NCI-H2081 (cell line): ENCODE measurements at places on chromosomes 1 and 21.

DNA sequence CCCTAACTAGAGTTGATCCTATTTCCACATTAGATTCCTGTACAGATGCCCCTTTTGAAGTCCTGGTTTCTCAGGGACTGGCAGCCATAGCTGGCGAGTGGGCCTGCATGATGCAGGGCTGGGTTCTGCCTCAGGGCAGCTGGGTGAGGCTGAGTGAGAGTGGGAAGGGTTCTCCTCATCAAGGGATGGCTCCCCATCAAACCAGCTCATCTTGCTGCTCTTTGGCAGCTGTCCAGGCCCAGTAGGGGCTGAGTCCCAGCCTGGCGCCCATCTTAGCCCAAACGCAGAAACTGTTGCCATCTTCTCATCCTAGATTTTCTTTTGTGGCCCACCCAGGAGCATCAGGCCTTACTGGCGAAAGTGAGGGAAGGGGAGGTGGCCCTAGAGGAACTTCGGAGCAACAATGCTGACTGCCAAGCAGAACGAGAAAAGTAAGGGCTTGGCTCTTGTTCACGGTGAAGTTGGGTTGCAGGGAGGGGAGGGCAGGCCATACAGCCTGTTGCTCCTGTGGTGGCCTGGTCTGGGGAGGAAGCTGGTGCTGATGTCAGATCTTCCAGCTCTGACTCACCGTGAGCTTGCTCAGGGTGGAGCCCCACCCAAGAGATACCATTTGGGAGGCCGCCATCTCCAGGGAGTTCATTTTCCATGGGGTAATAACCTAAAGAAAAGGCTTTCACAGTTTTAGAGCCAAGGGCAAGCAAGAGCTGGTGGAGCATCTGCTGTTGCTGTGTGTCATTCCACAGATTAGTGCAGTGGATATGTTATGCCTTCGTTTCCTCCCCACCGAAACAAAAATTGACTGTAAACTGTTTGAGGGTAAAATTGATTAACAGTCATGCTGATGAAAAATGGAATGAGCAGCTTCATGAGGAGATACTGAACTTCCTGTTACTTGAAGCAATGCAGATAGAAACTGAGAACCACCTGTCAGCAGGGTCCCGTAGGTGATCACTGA, 34.7 kb downstream of the TUFT1 start:
- DNase-seq = no peak

GRCh38 chr1:33088119-33088906, 7.4 kb downstream of the AZIN2 start:
- DNase-seq = no peak

DNA sequence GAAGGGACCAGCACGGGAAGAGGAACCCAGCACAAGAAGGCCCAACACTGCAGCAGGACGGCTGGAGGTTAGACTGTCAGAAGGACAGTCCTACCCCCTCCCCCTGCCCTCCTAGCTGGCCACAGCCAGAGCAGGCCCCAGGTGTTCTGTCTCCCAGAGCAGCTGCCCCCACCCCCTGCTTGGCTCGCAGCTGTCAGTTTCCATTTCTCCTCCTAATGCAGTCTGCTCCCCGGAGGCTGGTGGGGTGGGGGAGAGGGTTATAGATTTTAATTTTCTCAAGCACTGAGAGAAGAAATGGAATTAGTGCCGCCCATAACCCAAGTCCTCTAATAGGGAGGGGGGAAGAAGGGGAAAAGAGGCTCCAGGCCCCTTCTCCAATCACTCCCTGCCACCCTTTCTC, 13.0 kb upstream of the PEAR1 start:
- DNase-seq = no peak

DNA sequence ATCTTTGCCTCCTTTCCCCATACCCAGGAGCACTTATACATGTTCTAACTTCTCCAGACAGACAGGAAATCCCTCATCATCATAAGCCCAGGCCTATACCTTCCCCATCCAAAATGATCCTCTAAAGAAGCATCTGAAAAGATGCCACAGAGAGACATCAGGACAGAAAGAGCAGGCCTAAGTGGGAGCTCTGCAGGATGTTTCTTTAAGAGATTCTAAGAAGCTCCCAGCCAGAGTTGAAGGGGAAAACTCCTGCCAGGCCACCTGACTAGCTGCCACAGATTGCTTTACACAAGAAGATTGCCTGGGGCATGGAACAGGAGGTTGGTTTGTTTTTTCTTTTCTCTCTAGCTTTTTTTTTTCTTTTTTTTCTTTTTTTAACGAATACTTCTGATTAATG, 275.8 kb downstream of the VAV3 start:
- DNase-seq = no peak

- no peak for DNase-seq
Measured at GRCh38 chr1:55287723-55288122, 72.6 kb upstream of the USP24 start.

DNA sequence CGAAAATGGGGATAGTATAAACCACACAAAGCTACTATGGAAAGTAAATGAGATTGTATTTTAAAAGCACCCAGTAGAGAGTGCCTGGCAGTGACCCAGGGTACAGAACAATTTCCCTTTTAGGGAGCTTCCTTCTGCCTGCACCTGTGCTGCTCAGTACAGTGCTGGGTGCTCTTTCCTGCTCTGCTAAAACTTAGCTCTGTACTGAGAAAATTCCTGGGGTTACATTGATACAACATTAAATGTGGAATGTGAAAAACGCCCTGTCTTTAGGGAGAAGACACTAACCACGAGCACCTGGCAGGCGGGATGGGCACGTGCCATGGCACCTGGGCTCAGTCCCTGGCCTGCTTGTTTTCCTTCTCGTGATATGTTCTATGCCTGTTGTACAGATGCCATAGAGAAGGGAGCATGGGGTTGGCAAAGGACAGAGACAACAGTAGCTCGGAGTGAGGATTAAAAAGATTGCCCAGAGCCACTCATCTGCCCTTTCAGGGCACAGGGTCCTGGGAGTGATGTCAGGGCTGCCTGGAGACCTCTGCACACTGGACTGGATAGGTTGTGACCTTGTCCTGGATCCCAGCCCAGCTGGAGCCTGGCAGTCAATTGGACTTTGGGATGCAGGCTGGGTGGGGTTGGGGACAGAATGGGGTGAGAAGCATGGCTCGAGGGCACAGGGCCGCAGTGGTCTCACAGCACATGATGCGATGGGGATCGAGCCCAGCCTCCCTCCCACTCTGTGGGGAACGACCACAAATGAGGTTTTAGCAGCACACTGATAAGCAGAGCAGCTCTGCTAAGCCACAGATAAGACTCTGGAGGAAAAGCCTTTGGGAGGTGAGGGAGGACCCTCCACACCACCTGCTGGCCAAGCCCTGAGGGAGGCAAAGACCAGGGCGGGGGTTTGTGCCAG, 4.2 kb downstream of the SPATA46 start:
- no peak for DNase-seq

GRCh38 chr21:41564871-41565274, 56.9 kb upstream of the TMPRSS2 start:
- DNase-seq = no peak

GRCh38 chr1:29426701-29427279, 190.5 kb downstream of the PTPRU start:
- peak; percentile 36 for DNase-seq

GRCh38 chr1:225921734-225922709, 2.0 kb downstream of the PYCR2 start:
- peak; percentile 99 for DNase-seq

- no peak for DNase-seq
Measured at GRCh38 chr1:216261631-216262030, 161.6 kb downstream of the USH2A start.

DNA sequence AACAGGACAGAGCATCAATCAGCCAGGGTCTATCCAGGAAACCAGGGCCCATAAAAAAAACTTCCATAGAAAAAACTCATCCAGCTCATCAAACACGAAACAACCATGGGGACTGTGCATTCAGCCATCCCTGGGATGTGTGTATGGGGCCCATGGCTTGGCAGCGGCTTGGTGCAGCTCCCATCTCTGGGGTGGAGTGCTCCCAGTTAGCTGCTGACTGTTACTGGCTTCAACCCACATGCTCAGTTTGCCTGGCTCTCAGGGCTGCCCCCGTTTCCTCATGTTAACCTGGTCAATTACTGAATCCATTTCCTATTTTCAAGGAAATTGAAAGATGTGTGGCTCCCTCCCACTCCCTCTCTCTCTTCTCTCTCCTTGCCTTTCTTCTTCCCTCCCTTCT, 37.3 kb upstream of the STUM start:
- no peak for DNase-seq

DNA sequence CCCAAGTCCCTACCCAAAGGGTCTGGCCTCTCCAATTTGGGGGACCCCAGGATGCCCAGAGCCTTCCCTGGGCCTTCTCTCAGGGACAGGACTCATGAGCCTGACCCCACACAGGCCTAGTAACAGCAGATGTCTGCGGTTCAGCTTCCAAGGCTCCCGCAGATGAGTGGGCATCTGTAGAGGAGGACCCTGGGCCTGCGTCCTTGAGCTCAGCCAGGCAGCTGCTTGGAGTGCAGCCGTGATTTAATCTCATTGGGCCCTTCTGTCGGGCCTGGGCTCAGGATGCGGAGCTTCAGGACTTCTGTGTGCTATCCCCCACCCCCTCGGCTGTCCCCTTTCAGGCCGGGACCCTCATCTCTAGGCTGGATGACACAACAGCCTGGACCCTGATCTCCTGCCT, 35.4 kb downstream of the IGSF21 start:
- DNase-seq = no peak

DNA sequence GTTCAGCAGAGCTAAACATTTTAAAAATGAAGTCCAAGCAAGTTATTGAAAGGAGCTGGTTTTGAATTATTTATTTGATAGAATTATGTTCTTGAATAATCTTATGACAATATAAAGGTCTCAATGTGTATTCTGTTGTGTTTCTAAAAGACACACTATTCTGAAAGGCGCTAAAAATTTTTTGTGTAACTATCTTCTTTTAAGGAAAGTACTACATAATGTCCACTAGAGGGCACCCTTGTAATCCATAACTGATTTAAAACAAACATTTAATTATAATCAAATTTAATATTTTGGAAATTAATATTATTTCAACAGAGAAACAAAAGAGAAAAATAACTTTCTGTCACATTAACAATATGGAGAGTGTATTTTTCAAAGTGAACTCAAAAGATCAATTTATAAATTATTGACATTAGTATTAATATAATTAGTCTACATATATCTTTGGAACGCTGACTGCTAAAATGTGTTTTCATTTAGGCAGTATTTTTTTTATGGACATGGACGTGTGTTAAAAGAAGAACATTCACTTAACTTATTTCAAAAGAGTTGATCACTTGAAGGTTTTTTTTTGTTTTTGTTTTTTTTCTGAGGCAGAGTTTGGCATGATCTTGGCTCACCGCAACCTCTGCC, 248.4 kb downstream of the DENND1B start:
- DNase-seq = peak; percentile 55

GRCh38 chr1:11847667-11848372, at the start of gene NPPA:
NPPA (minus strand) TSS chr1:11847783; CDS start chr1:11847684, 99 bp downstream.
- peak; percentile 97 for DNase-seq

- peak; percentile 31 for DNase-seq
Measured at GRCh38 chr1:43452789-43453441, 816 bp downstream of the HYI start.

DNA sequence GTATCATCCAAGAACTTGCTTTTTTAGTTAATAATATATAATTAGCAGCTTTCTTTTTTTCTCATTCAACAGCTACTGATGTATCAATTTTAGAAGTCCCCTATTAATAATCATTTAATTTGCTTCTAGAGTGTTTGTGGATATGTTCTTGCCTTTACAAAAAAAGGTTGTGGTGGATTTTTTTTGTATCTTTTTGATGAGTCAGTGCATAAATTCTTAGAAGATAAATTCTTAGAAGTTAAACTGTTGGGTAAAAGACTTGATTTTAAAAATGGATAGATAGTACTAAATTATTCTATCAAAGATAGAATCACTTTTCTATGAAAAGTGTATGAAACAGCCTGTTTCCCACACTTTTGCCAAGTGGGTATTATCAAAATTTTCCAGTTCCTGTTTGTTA, 11.9 kb downstream of the FGGY start:
- no peak for DNase-seq

- DNase-seq = no peak
Measured at GRCh38 chr1:225460021-225460736, 32.3 kb upstream of the LBR start.

DNA sequence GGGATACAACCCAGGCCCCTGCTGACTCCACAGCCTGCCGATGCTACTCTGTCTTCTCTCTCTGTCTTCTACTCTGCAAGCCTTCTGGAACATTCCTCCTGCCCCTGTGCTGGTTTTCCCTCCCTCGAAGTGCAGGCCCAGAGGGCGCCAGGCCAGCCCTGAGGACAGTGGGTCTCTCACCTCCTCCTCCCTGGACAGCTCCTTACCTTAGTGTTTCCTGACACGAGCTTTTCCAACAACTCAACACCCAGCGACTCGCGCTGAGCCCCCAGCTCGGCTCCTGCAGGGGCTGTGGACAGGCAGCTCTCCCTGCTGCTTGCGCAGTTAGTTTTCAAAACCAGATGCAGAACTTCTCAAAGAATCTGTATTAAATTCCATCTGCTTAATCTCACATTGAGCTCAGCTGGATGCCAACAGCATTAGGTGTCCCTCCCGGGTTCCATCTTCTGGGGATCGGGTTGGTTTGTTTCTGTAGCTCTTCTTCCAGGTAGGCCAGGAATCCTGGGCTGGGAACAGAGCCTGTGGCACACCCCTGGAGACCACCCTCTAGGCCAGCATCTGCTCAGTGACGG, 54.2 kb downstream of the PTPRU start:
- no peak for DNase-seq

GRCh38 chr1:3316340-3316943, 138.0 kb upstream of the ARHGEF16 start:
- no peak for DNase-seq

GRCh38 chr21:16837321-16837720, 675.5 kb upstream of the CXADR start:
- DNase-seq = no peak

DNA sequence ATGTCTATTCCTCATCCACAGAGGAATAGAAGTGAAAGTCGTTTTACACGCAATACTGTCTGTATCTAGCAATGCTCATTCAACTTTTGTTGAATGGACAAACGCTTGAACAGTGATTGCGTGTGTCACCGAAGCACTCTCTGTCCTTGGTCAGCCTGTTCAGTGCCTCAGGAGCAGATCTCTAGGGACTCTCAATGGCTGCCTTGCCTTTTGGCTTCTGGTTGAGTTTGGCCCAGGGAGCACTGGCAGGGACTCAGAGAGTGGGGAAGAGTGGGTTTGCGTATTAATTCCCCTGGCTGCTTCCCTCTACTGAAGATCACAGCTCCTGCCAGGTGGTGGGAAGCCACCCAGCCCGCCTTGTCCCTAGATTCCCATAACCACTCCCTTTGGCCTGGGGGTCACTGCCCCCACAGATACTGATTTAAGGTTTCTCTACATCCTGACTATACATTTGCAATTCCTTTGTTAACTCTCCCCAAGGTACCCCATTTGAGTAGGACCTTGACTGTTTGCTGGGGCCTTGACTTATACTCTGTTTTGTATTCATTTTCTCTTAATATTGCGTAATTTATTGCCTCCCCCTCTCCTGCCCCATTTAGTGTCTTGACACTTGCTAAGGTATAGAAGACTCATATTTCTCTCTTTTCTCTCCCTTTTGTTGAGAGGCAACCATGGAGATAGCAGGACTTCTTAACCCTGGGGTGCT, 61.7 kb upstream of the USP24 start:
- DNase-seq = no peak

- no peak for DNase-seq
Measured at GRCh38 chr1:228150120-228150460, 360 bp downstream of the GJC2 start.

GRCh38 chr1:167221738-167222610, 1.3 kb downstream of the POU2F1 start:
- peak; percentile 63 for DNase-seq
